ENCODE measurements at places on chromosomes 5 and 9.

GRCh38 chr5:92599217-92599810, 981.7 kb downstream of the NR2F1-AS1 start:
- DNase-seq = no peak

DNA sequence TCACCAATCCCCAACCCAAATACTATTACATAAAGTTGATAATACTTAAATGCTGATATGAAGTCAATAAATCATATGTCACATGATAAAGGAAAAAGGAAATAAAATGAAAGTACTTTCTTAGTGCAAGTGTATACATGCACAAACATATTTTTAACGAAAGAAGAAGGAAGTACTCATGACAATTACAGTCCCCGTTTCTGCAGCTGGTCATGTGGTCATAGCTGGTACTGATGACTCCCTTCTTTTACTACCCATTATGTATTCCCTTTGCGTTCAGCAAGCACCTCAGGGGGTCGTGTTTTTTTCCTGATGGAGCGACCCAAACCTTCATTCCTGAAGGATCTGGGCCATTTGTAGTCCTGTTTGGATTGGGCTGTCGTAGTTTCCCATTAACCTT, 27.3 kb downstream of the CENPP start:
- DNase-seq = no peak

DNA sequence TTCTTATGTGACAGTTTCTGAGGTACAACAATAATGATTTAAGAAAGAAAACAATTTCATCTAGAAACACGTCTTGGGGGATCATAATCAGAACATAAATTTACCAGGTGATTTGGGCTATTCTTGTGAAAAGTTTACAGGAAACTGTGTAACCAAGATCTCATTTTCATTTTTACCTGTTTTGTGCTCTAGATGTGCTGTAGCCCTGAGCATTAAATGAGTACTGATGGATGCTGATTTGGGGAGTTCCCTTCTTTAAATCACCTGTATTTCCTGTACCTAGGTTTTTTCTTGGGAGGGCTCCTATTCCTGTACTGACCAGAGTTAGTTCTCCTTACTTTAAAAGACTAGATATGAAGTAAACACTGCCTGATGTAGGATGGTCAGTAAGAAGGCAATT, 12.7 kb downstream of the MATR3 start:
- no peak for DNase-seq

- DNase-seq = no peak
These were observed 76.7 kb downstream of the FAM170A start for GRCh38 chr5:119706049-119706448.

DNA sequence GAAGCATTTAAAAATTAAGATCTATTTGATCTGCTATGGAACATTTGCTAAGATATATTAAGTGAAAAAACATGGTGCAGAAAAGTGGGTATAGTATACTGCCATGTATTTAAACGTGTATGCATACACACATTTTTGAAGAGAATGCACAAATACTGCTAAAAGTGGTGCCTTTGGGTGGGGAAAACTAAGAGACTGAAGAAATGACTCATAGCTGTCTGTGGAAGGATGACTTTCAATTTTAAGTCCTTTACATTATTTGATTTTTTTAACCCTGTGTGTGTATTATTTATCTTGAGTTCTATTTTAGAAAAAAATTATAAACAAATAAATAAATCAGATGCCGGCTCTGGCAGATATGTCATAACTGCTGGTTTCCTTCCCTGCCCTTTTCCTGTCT, 120.7 kb upstream of the SLIT3 start:
- DNase-seq = no peak

- no peak for DNase-seq
These were observed 156.4 kb upstream of the RUSC2 start for GRCh38 chr9:35333551-35333950.

DNA sequence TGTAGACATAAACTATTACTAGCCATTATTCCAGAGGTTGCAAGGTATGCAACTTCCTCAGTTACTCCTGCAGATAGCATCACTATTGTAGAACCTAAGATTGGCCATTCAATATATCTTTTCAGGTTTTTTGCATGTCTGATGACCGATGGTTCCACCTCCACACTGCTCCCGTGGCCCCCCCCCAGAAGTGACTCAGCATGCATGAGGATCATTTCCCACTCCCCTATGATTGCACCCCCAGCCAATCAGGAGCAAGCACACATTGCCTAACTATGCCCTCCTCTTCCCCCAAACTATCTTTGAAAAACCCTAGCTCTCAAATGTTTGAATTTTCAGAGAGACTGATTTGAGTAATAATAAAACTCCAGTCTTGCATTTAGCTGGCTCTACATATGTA, 601.4 kb upstream of the TLE4 start:
- DNase-seq = no peak

- DNase-seq = no peak
These were observed 245.5 kb downstream of the ARRDC3 start for GRCh38 chr5:91137647-91138046.

- DNase-seq = no peak
These were observed 329.0 kb downstream of the ICE1 start for GRCh38 chr5:5751498-5751897.

GRCh38 chr5:96926276-96926675, 9.6 kb upstream of the LNPEP start:
- DNase-seq = no peak

DNA sequence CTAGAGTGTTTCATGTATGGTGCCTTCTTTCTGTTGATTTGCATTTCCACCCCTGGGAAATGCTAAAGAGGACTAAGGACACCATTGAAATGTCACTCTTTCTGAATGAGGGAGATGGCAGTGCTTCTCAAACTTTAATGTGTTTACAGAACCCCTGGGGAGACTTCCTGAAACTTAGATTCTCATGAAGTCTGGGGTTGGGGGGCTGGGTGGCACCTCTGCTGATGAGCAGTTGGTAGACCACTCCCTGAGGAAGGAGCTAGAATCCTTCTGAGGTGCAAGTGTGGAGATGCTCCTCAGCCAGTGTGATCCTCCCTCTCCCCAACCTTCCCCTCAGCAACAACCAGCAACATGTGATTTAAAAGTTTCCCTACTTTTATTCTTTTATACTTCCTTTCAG, 546.8 kb downstream of the LRRC70 start:
- no peak for DNase-seq

DNA sequence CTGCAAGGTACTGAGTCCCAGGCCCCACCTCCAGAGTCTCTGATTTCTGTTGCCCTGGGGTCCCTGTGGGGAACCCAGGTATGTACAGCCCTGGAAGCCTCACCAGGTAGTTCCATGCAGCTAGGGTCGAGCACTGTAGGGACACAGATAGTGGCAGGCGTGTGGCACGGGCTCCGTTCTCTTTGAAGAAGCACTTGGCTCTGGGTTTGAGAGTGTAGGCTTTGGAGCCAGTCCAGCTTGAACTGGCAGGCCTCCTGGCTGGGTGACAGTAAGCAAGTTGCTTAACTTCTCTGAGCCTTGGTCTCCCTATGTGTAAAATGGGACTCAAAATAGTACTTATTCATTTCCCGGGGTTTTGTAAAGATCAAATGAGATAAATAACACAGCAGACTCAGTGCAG, 5.6 kb downstream of the OLFM1 start:
- DNase-seq = no peak

DNA sequence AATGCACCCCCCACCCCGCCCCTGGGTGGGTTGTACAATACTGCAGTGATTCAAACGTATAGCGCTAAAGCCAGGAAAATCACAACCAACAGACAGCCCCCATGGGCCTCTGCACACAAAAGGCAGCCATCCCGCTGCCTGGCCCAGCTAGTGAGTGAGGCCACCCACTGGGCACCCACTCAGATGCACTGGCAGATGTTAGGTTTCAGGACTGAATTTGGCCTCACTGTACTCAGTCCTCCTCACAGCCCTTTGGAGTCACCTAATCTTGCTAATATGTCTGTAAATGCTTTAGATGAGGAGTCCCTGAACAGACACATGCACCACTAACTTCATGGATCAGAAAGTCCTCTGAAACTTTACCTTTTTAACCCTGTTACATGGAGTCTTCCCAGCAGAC, 87.7 kb downstream of the FSTL4 start:
- DNase-seq = no peak

- DNase-seq = no peak
These were observed 15.1 kb downstream of the HNRNPK start for GRCh38 chr9:83964973-83965349.

DNA sequence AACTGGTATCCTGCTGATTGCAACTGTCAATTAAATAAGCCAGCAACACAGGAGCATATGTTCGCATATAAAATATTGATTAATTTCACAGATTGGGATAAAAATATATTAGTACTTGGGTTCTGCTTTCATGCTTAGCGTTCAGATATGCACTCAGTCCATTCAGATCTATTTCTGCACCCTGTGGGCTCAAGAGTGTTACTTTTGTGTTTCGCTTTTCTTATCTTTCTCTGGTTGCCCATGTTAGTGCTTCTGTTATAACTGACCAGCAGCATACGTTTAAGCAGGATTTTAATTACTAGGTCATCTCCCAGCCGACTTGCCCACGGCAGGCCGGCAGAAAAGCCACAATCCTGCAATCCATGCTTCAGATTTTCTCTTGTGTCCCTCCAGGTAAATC, 289.1 kb downstream of the EBF1 start:
- DNase-seq = no peak

- DNase-seq = no peak
These were observed 73.4 kb upstream of the BOD1 start for GRCh38 chr5:173689737-173690360.
